Mesothelial cell of epicardium (in vitro differentiated cells): ENCODE measurements at places on chromosomes 4 and X. TPM values are rescaled to one million over a fixed set of nuclear protein-coding genes. Genes with fewer than 3 reads are reported as not detected.

- DNase-seq, result no peak
Measured at GRCh38 chrX:102745857-102746584, 25.5 kb downstream of the GPRASP3 start.

DNA sequence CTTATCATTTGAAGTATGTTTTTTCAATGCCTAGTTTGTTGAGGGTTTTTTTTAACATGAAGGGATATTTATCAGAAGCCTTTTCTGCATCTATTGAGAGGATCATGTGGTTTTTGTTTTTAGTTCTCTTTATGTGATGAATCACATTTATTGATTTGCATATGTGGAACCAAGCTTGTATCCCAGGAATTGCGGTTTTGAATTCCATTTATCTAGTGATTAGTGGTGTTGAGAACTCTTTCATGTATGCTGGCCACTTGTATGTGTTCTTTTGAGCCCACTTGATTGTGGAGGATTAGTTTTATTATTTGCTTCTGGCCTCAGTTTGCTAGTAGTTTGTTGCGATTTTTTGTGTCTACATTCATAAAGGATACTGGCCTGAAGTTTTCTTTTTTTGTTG lies 85.0 kb upstream of the CNKSR2 start:
- DNase-seq, result no peak

DNA sequence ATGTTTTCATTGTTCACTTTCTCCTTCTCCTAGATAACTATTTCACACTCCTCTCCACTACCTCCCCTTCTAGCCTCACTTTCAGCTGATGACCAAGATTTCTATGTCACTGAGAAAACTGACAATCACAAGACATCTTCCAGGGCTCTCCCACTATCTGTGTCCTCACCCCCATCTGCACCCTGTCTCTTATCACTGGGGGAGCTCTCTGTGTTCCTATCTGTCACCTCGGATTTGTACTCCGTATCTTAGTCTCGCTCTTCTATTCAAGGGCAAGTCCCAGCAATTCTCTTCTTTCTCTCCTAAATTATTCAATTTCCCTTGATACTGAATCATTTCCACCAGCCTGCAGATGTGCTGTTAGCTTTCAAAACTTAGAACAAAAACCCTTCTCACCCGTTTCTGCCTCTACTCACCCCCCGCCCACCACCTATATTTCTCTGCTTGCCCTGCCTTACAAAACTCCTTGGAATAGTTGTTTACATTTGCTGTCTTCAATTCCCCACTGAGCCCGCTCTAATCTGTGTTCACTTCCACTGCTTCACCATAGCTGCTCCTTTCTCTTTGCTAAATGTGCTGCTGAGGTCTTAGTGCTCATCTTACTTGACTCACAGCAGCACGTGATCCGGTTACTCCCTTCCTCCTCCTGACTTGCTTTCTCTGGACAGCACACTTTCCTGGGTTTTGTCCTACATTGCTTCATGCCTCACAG lies 293.2 kb downstream of the UNC5C start:
- no peak for DNase-seq

GRCh38 chr4:56055991-56056390 lies 107.2 kb downstream of the CEP135 start:
- no peak for DNase-seq

DNA sequence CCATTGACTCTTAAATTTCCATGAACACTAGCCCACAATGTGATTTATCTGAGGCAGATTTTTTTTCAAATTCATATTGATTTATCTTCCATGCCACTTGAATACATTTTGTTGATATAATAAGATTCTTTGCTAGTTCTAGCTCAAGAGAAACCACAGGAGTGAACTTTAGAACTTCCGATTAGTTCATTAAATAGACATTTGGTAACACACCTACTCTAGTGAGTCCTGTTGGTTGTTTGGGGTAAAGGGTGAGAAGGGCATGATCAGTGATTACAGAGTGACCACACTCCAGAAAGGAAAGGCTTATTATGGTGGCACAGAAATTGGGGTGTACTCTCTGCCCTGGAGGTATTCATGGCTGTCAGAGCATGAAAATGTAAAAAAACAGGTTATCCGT lies 120.4 kb downstream of the CDKL5 start:
- no peak for DNase-seq

- no peak for DNase-seq
Measured at GRCh38 chr4:168291242-168291641, 27.3 kb downstream of the DDX60 start.

GRCh38 chr4:140252742-140253555 lies 99.0 kb upstream of the MAML3 start:
- peak; percentile 91 for DNase-seq

VBP1 gene
- total RNA-seq, result 31.2 to 35.2 TPM (median 32.2 TPM) in 3 replicates
